AG20443 (cell line): ENCODE measurements at places on chromosomes 4 and X.

GRCh38 chrX:66833426-66833825, 194.5 kb upstream of the EDA2R start:
- DNase-seq, result no peak

DNA sequence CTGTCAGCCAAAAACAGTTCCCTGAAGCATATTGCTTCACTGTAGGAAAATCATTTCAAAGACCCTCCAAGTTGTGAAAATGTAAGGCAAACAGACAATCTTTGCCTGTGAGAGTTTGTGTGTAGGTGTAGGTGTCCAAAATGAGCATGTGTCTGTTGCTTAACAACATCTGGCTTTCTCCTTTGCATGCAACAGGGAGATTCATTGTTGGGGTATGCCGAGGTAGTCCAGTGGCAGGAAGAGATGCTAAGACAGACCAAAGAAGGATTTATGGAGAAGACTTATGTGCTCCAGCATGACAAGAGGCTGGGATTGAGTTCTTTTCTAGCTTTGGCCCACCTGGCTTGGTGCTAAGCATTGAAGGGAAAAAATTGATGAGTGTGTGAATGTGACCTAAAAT, 29.8 kb upstream of the SMAD1 start:
- no peak for DNase-seq

- no peak for DNase-seq
Measured at GRCh38 chrX:69844636-69845035, 205.1 kb downstream of the AWAT2 start.

- no peak for DNase-seq
Measured at GRCh38 chr4:97498875-97499274, 644.4 kb downstream of the STPG2 start.

- no peak for DNase-seq
Measured at GRCh38 chr4:21415728-21416127, 532.8 kb downstream of the KCNIP4 start.

DNA sequence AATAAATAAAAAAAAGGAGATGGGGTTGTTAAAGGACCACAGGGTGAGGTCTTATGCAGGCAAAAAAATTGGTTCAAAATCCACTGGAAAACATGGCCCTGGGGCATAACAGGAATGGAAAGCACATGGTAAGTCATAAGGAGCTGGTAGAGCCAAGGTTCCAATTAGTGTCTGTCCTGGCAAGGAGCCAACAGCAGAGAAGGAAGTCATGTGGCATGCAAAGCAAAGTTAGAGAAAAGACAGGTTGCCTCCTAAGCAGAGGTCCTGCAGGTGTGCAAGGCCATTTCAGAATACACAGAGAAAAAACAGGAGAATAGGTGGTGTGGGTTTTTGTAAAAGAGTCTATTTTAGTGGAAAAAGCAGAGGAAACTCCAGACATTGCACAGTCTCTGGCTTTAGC, 1881.7 kb downstream of the ARAP2 start:
- DNase-seq, result no peak

DNA sequence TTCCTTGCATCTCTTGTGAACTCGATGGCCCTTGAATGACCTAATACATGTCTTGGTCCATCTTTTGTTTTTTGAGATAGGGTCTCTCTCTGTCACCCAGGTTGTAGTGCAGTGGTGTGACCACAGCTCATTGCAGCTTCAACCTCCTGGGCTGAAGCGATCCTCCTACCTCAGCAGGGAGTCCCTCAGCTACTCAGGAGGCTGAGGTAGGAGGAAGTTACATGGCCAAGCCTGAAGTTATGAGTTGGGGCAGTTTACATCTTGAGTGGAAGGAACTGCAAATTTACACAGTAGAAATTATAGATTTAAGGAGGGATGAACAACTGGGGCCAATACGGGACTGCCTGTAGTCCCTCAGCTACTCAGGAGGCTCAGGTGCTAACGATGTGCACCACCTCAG, 97.2 kb upstream of the METTL14 start:
- no peak for DNase-seq

GRCh38 chr4:120749445-120750151, 172.9 kb downstream of the PRDM5 start:
- DNase-seq, result no peak

GRCh38 chr4:94668724-94669123, 89.0 kb upstream of the BMPR1B start:
- DNase-seq, result no peak

DNA sequence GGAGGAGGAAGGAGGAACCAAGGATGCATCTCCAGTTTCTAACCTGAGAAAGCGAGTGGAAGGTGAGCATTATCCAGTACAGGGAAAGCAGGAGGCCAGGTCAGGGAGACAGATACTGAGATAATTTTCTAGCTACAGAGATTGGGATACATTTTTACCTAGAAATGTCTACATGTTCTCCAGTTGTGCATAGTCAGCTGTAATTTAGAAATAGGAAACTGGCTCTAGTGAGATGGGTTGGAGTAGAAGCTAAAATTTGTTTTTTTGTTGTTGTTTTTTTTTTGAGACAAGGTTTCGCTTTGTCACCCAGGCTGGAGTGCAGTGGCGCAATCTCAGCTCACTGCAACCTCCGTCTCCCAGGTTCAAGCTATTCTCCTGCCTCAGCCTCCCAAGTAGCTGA, 71.3 kb downstream of the FNIP2 start:
- DNase-seq, result no peak
